Activated CD4-positive, alpha-beta T cell treated with anti-CD3 and anti-CD28 coated beads for 24 hours (primary cell): ENCODE measurements at places on chromosomes 7 and 10.

DNA sequence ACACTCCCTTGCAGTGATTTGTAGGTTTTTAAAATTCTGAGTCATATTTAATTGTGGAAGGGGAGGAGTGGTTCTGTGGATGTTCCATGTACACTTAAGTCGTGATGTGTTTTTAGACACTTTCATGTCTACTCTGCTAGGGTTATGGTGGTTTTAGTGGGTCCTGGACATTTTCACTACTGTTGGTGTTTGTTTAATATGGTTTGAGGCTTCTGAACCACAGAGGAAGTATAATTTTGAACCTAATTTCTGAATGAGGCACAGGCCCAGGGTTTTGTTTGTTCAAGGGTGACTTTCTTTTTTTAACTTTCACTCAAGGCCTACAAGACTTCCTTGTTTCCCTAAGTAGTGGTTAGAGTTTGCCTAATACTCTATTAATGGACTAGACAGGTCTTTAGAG is 13.3 kb downstream of the SLC26A5 start:
- no peak for DNase-seq

- no peak for DNase-seq
Measured at GRCh38 chr7:37315772-37316715, 132.6 kb downstream of the ELMO1 start.

- no peak for DNase-seq
Measured at GRCh38 chr10:15460661-15461060, 89.6 kb upstream of the FAM171A1 start.

DNA sequence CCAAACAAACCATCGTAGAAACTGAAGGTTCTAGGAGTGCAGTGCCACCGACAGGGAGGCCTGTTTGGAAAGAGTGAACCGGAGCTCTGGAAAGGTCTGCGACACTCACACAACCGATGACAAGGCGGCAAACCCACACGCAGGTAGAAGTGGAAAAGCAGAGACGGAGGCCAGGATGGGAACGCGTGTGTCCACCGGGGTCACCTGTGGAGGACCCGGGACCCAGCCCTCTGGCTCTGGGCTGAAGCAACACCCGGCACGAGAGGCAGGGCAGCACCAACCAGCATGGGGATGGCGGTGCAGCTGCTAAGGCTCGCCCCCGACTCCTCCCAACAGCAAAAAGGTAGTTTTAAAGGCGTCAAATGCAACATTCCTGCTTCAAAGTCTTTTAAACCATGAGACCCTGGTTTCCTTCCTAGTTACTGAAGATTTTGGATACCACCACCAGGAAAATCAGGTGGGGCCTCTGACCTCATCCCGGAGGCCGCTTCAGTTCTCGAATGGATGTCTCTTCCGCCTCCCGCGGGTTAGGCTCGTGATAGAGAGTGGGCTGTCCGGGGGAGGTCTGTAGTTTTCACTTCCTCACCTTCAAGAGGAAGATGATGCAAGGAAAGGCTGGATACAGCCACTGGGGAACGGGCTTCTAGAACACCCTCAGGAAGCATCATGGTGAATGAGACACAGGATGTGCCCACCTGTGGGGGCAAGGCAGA is 115.5 kb downstream of the SMURF1 start:
- DNase-seq, result no peak

GRCh38 chr7:28510026-28510369 is 97.7 kb downstream of the CREB5 start:
- DNase-seq, result no peak
